ENCODE measurements at places on chromosomes 3 and 15.

GRCh38 chr3:63146154-63146553 is 132.0 kb upstream of the SYNPR start:
- DNase-seq = no peak
- H3K27ac ChIP-seq = no peak overlapping the region
- no peaks in the 10 kb centered on the region for H3K36me3 ChIP-seq
- H3K4me3 ChIP-seq = no peak overlapping the region
- H3K4me1 ChIP-seq = no peaks in the 10 kb centered on the region

DNA sequence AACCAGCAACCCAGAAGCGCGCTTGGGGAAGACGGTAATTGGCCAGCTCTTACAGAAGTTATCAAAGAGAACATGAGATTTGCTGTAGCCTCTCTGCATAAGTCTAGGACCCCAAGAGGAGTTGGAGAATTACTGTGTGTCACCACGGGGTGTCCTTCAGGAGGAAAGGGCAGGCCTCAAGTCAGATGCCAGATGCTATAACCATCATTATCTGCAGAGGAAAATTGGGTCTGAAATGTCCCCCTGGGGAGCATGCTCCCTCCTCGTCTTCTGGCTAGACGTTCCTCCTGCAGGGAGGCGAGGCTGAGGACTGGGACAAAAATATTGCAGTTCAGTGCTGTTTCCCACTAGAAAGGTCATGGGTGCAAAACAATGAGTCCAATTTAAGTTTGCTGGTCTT is 380.5 kb upstream of the CFAP20DC start:
- no peaks in the 10 kb centered on the region for H3K4me1 ChIP-seq
- DNase-seq = no peak
- H3K4me3 ChIP-seq = no peak overlapping the region
- H3K27me3 ChIP-seq = no peaks in the 10 kb centered on the region
- H3K36me3 ChIP-seq = no peaks in the 10 kb centered on the region

DNA sequence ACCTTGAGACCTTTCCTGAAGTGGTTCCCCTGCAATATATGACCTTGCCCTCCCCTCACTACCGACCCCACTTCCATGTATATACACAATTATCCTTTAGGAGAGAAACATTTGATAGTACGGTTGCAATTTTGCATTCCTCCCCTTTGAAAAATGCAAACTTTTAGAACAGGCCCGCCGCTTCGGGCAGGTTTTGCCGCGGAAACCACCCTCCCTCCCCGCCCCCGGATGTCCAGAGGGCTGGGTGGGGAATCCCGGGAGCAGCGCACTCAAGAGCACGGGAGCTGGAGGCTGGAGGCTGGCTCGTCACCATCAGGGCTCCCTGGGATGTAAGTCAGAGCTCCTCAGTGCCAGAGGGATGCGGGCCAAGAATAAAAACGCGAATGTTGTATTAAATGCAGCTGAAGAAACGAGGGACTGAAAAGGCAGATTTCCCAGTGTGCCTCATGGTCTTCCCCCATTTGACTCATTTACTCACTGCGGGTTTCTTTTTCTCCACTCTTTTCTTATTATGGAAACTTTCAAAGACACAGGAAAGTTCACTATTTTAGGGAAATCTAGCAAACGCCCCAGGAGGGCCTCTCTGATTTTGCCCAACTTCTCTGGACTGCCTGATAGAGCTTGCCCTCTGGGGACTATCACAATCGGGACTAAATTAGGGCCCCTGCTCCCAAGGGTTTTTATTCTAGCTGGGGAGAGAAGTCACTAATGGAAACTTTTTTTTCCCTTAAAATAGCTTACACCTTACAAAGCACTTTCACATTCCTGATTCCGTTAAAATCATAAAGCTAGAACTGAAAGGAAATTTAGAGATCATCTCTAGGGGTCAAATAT is 2.9 kb upstream of the USP3 start:
- peak; percentile 49 for DNase-seq
- no peaks in the 10 kb centered on the region for H3K27me3 ChIP-seq
- H3K4me3 ChIP-seq = peak overlapping the region; percentile 19
- H3K4me1 ChIP-seq = peaks cover 30% of the 10 kb centered on the region
- no peaks in the 10 kb centered on the region for H3K36me3 ChIP-seq

DNA sequence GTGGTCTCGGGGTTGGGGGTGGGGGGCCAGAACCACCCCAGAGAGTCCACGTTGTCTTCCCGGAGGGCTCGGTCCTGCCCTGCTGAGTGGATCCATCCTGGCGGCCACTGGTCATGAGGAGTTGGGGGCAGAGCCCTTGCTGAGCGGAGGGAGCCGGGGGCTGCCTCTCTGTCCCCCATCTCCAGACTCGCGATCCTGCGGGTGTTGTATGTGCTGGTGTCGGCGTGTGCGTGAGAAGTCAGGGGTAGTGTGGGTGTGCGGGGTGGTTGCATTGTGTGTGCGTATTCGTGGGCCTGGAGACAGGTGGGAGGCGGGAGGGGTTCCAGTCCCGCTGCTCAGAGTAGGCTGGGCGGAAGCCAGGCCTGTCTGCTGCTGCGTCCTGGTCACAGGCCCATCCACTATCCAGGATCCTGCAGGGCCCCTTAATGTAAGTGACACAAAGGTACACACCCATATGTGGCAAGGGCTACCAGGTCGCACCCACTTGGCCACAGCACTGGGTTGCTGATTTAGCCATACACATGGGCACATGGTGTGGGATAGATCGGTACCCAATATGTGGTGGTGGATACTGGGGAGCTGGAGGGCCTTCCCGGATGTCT is 30.7 kb downstream of the NBEAL2 start:
- DNase-seq = no peak
- H3K27me3 ChIP-seq = no peaks in the 10 kb centered on the region
- peaks cover 18% of the 10 kb centered on the region for H3K4me1 ChIP-seq
- peaks cover 5% of the 10 kb centered on the region for H3K36me3 ChIP-seq
- peak overlapping the region; percentile 86 for H3K27ac ChIP-seq

GRCh38 chr3:157408499-157409149 is 28.0 kb upstream of the PTX3 start:
- DNase-seq = no peak
- H3K27me3 ChIP-seq = no peaks in the 10 kb centered on the region
- no peaks in the 10 kb centered on the region for H3K4me1 ChIP-seq
- H3K36me3 ChIP-seq = no peaks in the 10 kb centered on the region
- no peak overlapping the region for H3K4me3 ChIP-seq

DNA sequence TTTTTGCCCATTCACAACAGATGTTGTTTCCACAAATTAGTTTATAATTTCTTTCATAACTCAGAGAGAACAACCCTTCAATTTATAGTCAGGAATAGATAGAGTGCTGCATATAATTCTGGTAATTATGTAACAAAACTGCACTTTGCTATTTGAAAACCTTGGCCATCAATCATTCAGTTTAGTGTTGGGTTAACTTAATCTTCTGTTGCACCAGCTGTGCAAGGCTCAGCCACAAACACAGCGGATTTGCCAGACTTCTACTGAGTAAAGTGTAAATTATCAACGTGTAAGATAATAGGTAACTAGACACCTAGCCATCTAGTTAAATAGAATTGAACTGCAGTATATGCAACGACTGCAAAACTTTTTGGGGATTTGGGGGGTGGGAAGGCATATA is 1064.3 kb upstream of the EPHA6 start:
- H3K27ac ChIP-seq = no peak overlapping the region
- H3K36me3 ChIP-seq = no peaks in the 10 kb centered on the region
- DNase-seq = no peak

DNA sequence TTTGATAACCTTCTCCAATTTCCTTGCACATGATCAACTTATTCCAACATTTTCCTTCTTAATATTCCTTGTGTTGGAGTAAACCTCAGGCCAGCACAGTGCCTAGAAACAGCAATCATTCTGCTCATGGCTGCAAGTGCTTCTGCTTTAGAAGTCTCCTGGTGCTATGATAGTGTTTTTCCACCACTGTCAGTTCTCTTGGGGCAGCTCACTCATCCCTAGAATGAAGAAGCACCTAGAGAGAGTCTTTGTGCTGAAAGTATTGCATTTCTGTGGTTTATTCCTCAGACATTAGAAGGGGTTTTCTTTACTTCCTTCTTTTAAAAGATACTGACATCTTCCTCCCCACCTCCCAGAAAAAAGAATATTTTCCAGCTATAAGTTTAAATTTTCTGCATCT is 183.5 kb downstream of the RYR3 start:
- H3K4me3 ChIP-seq = no peak overlapping the region
- H3K27me3 ChIP-seq = no peaks in the 10 kb centered on the region
- H3K4me1 ChIP-seq = no peaks in the 10 kb centered on the region
- DNase-seq = no peak
- H3K27ac ChIP-seq = no peak overlapping the region
- no peaks in the 10 kb centered on the region for H3K36me3 ChIP-seq

- H3K27me3 ChIP-seq = no peaks in the 10 kb centered on the region
- H3K4me1 ChIP-seq = no peaks in the 10 kb centered on the region
- H3K27ac ChIP-seq = no peak overlapping the region
These were observed 15.5 kb upstream of the ACAP2 start for GRCh38 chr3:195458316-195458717.

DNA sequence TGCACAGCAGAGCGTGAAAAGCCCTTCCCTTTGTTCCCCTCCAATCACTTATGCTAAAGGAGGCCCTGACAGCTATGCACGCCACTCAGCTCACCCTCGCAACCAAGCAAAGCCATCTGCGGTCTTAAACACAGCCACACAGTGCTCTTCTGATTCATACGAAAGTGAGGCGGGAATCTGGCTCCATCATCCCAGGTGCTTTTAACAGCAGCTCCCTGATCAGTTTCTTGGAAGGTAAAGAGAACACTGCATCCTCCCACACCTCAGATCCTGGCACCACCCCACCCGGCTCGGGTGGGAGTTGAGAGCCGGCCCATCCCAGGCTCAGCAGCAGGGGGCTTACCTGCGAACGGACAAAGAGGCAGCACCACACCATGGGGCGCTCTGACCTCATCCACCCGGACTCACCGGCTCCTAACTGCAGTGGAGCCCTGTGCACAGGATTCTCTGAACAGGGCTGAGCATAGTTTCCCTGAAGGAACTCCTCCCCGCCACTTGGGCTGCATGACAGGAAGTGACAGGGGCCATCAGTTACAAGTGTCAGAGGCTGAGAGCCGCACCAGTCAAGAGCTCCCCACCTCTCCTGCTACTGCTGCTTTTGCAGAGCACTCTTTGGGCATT is 114.3 kb upstream of the ARHGEF3 start:
- no peaks in the 10 kb centered on the region for H3K27me3 ChIP-seq
- no peak overlapping the region for H3K27ac ChIP-seq
- no peaks in the 10 kb centered on the region for H3K36me3 ChIP-seq
- no peak for DNase-seq

DNA sequence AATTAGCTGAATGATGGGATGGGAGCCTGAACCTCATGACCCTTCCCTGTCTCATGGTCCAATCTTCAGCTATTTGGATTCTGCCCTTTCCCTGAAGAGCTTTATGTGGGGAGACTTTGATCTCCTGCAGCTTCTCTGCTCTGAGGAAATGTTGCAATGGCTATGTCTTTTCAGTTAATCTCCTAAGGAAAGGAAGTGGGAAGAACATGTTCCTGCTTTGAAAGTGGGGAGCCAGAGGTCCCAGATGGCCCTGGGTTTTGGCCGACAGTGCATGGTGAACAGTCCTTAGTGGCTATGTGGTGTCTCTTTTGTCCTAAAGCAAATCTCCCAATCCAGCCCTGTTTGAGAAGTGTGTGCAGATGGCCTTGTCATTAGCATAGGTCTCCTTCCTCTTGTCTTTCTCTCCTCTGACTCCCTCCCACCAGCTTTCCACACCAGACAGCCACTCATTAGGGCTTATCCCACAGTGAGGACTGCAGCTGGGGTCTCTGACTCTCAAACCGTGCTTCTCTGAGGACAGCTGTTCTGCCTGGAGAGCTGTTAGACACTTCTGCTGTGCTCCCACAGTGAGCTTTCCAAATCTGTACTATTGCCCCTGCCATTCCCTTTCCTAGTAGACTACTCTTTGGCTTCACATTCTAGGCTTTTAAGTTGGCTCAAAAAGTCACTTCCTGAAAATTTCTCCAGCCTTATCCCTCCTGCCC is 365.8 kb upstream of the UMPS start:
- no peak overlapping the region for H3K4me3 ChIP-seq
- H3K27ac ChIP-seq = no peak overlapping the region
- H3K36me3 ChIP-seq = no peaks in the 10 kb centered on the region
- DNase-seq = no peak
- no peaks in the 10 kb centered on the region for H3K27me3 ChIP-seq

GRCh38 chr3:111811811-111812210 is 47.3 kb upstream of the PHLDB2 start:
- no peak overlapping the region for H3K4me3 ChIP-seq
- no peaks in the 10 kb centered on the region for H3K4me1 ChIP-seq
- no peak overlapping the region for H3K27ac ChIP-seq
- no peak for DNase-seq
- no peaks in the 10 kb centered on the region for H3K27me3 ChIP-seq

- no peak for DNase-seq
- no peaks in the 10 kb centered on the region for H3K36me3 ChIP-seq
- no peak overlapping the region for H3K27ac ChIP-seq
These were observed 42.4 kb downstream of the ZNF710 start for GRCh38 chr15:90043530-90044010.

DNA sequence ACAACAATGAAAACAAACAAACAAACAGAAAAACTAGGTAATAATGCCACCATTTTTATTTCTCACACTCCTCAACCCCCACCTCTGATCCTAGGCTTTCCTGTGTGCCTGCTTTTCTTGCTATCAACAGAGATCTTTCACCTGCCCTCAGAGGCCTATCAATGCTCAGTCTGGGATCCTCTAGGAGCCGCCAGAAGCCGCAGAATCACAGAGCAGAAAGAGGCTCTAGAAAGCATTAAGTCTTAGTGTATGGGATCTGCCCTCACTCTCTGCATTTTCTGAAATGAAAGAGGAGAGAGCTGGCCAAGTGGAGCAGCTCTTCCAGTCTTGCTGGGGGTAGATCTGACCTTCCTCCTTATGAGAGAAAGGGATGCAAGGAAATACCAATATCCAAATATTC is 306.8 kb downstream of the TUSC7 start:
- H3K4me3 ChIP-seq = no peak overlapping the region
- H3K4me1 ChIP-seq = no peaks in the 10 kb centered on the region
- H3K36me3 ChIP-seq = no peaks in the 10 kb centered on the region
- no peak for DNase-seq
- H3K27me3 ChIP-seq = no peaks in the 10 kb centered on the region

GRCh38 chr3:156360083-156360482 is 194.8 kb downstream of the SSR3 start:
- H3K4me1 ChIP-seq = no peaks in the 10 kb centered on the region
- H3K36me3 ChIP-seq = no peaks in the 10 kb centered on the region
- no peak overlapping the region for H3K4me3 ChIP-seq
- no peak overlapping the region for H3K27ac ChIP-seq
- H3K27me3 ChIP-seq = no peaks in the 10 kb centered on the region

GRCh38 chr15:67820122-67820991 is 5.0 kb upstream of the SKOR1 start:
- H3K4me3 ChIP-seq = no peak overlapping the region
- H3K4me1 ChIP-seq = peaks cover 6% of the 10 kb centered on the region
- H3K27me3 ChIP-seq = peaks cover 79% of the 10 kb centered on the region
- no peak for DNase-seq
- no peaks in the 10 kb centered on the region for H3K36me3 ChIP-seq
- no peak overlapping the region for H3K27ac ChIP-seq

GRCh38 chr3:46968783-46969428 is 7.6 kb downstream of the CCDC12 start:
- peaks cover 76% of the 10 kb centered on the region for H3K4me1 ChIP-seq
- H3K27ac ChIP-seq = peak overlapping the region; percentile 61
- no peaks in the 10 kb centered on the region for H3K27me3 ChIP-seq
- no peak overlapping the region for H3K4me3 ChIP-seq

Data from gastrocnemius medialis (tissue), 4 donors.